Central memory CD4-positive, alpha-beta T cell (primary cell): ENCODE measurements at places on chromosomes 16 and 17.

DNA sequence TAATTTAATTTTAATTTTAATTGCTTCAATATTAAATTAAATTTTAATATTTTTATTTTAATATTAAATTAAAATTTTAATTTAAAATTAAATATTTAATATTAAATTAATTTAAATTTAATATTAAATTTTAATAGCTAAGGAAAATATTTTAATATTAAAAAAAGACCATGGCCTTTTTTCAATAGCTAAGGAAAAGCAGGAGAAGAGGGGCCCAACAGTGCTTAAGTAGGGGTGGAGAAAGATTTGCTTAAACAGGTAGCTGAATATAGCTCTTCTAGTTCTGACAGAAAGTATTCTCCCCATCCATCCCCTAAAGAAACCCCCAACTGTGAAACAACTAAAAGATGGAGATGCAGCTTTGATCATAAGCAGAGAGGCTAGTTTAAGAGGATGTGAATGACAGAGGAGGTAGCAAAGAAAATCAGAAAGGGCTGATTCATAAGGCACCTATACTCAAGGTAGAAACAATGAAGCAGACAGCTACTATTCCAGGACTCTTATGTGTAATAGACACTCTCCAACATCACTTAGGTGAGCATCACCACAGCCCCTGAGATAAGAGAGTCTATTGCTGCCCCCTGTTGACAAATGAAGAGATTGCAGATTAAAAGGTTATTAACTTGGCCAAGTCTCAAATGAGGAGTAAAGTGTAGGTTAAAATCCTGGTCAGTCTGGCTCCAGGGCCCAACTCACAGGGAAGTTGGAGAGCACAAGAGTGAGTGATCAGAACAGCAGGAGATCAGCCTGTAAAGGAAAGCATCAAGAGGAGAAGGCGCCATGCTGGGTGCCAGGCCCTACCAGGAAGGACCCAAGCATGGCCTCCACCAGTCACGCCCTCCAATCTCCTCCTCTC is 7.8 kb upstream of the RNASEK start:
- DNase-seq, result peak; percentile 71

GRCh38 chr17:76233588-76234353 is 6.5 kb downstream of the RNF157 start:
- no peak for DNase-seq

- no peak for DNase-seq
Observed at GRCh38 chr17:20611309-20611708, 31.8 kb downstream of the CDRT15L2 start.

DNA sequence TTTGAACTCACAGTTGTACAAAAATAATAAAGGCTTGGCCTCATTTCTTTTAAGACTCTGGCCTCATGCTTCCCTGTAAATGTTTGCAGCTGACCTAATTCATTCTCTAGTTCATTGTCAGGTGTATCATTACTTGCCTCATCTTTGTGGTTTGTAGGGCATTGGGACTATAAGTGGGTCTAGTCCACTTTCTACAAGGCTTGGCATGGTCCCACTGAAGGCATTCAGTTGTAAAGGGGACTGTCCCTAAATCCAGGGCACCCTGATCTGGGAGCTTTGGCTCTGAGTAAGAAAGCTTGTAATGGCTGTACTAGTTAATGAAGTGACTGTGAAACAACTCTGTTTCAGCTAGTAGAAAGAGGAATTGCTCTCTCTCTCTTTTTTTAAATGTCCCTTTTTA is 2.7 kb downstream of the KCTD2 start:
- no peak for DNase-seq

GRCh38 chr16:23145186-23145585 is 4.1 kb downstream of the USP31 start:
- DNase-seq, result no peak

DNA sequence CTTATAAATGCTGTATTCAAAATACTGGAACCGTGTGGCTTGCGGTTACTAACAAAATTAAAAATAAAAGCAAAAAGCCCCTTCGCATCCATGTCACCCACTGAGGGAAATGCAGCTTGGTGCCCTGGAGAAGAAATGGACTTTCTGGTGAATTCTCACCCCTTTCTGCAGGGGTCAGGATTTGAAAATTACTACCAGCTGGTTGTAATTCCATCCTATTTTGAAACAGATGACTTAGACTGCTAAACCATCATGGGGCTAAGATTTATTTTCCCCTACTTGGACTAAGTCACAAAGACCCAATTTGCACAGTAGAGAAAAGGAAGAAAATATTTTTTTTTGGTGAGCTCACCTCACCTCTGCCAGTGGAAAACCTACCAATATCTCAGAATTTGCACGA is 111.4 kb upstream of the MYOCD start:
- no peak for DNase-seq

GRCh38 chr16:30064729-30065101 is 845 bp upstream of the ALDOA start:
- DNase-seq, result no peak

GRCh38 chr16:13390093-13390985 is 488.9 kb downstream of the SHISA9 start:
- no peak for DNase-seq
